CD4-positive, alpha-beta T cell treated with Interleukin-17A for 1 hour (primary cell): ENCODE measurements at places on chromosomes 5 and 9.

- no peak for DNase-seq
Observed at GRCh38 chr9:121589986-121590385, 61.4 kb upstream of the DAB2IP start.

- no peak for DNase-seq
Observed at GRCh38 chr5:93603078-93603792, 20.2 kb downstream of the NR2F1 start.

DNA sequence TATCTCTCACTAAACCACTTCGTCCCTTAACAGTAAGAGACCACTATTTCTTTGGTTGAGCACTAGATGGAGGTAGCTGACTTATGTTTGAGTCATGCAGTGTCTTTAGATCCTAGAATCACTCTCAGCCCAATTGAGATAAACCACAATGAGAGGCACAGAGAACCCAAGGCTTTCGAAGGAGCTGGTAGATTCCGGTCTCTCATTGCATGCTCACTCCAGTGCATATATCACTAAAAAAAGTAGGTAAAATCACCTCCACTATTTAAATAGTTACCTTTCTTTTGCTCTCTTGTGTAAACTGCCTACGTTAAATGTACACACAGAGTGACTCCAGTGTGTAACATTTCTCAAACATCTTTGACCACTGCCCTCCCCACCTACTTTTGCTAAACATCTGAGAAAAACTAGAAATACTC lies 27.6 kb downstream of the ACTL7A start:
- DNase-seq, result peak; percentile 9

DNA sequence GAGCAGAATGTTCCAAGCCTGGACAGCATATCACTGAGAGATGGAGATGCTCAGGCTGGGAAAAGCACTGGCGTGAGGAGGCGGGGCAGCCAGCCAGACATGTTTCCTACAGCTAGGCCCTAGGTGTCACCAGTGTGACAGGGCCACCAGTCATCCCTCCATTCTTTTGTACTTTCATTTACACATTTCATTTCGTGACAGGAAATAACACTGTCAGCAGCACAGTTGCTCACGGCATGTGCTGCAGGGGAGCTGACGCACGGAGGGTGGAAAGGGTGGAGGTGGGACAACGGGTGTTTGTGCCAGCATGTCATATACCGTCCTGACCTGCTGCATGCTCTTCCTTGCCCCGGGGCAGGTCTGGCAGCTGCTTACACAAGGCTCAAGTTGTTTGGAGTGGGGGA lies 14.8 kb upstream of the CEMIP2 start:
- peak; percentile 89 for DNase-seq

DNA sequence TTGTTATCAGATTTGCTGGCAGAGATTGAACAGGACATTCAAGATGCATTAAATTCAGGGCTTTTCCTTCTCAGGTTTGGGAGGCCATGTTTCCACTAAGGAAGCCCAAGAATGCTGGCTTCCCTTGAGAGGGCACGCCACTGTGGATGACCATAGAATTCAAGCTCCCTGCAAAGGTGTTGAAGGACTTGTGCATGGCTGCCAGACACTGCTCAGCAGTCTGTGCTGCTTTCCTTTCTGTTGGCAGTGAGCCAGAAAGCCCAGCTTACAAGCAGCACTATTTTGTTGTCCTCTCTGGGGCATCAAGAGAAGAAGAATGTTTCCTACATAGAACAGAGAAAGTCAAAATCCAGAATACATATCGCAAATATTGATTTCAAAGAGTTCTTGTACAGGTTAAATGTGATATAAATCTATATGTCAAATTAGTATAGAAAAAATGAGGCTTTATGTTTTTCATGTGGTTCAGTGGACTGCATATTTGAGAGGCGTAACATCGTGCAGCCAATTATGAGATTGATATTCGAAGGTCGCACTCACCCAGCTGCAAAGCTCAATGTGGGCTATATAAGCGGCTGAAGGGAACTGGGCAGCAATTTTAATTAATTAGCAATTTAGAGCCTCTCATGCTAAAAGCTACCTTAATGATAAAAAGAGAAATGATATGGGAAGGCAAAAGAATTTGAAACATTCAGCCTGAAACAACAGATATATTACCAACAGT lies 103.1 kb upstream of the ISL1 start:
- DNase-seq, result no peak

DNA sequence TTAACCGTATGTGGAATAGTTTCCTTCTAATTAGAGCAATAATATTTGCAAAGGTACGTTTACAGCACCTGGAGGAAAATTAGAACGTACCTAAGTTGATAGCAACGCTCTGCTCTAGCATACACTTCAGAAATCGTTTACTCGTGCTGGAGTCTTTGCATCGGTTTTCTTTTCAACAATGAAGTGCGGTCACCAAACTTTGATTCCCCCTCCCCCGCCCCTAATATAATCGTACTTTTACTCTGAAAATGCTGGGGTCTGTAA lies 506 bp downstream of the ADAMTS19 start:
- DNase-seq, result no peak

DNA sequence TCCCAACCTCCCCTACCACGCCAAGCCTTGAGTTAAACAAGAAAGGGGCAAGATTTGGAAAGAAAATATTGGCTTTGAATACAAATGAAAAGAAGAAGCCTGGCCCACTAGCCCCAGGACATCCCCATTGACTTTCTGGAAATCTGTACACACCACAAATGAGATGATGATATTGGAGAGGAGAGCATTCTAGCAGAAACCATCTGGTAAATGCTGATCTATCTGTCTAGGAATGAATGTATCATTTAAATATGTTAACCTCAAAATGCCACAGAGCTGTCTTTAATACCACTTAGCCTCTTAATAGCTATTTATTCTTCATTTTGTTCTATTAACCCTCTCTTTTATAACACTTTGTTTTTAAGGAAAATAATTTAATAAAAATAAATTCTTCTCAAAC lies 270.2 kb upstream of the PDE4D start:
- DNase-seq, result no peak

DNA sequence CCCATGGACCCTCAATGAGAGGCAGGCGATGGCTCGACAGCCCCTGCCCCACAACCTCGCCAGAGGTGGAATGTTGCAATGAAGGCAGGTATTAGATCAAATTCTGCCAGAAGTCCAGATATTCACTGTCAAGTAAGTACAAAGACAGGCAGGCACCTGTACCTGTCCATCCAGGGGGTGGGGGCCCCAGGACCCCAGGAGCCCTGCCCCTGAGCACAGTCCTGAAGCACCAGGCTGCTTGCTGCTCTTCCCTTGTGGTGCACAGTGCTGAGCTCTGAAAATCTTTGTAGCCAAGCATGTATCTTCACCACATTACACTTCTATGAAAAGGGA lies 26.2 kb upstream of the HMCN2 start:
- DNase-seq, result no peak
